ENCODE measurements at places on chromosomes 2 and 18. TPM values are rescaled to one million over a fixed set of nuclear protein-coding genes. Genes with fewer than 3 reads are reported as not detected.
A peak's percentile ranks its signal among the peaks of the same experiment; 100 is the strongest.

DNA sequence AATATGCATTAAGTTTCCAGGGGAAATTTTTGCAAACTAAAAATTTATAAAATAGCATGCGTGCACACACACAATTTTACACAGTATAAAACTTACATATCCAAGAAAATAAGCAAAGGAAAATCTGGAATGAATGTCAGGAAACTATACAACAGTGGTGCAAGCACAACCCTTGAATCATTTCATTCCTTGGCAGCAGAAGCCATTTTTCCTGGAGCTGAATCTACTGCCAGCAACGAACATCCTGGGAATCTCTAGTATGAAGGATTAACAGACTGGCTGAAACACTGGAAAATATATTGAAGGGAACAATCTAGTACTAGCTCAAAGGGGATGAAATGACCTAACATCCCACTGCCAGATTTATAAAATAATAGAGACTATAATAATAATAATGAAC is 235.3 kb downstream of the DYM start:
- no peak overlapping the region for H3K27ac ChIP-seq
- H3K4me1 ChIP-seq = peaks cover 18% of the 10 kb centered on the region
- H3K27me3 ChIP-seq = no peaks in the 10 kb centered on the region

- peaks cover 22% of the 10 kb centered on the region for H3K4me1 ChIP-seq
- H3K4me3 ChIP-seq = no peak overlapping the region
- no peak overlapping the region for H3K27ac ChIP-seq
- H3K27me3 ChIP-seq = no peaks in the 10 kb centered on the region
These were observed 25.7 kb upstream of the RNU4ATAC start for GRCh38 chr2:121505005-121505404.

- no peaks in the 10 kb centered on the region for H3K4me1 ChIP-seq
- no peak for DNase-seq
- H3K4me3 ChIP-seq = no peak overlapping the region
- no peak overlapping the region for H3K27ac ChIP-seq
These were observed 24.2 kb downstream of the XDH start for GRCh38 chr2:31390324-31390723.

DNA sequence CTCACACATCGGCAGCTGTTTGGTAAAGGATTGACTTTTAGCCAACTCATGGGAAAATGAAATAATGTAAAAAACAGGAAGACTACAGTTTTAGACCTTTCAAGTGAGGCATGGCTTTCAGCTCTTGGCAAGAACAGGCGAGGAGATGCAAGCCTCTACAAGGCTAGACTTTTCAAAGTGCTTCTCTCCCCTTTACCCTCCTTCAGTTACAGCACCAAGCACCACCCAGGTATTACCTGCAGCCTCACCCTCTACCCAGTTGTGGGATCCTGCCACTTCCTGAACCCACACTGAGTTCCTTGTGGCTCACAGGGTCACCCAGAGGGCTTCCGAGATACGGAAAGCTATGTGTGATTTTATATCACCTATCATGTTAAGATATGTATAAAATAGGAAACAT is 14.7 kb downstream of the UGT1A10 start:
- H3K27ac ChIP-seq = no peak overlapping the region
- peaks cover 3% of the 10 kb centered on the region for H3K36me3 ChIP-seq
- no peak overlapping the region for H3K4me3 ChIP-seq
- H3K27me3 ChIP-seq = peaks cover 10% of the 10 kb centered on the region
- no peaks in the 10 kb centered on the region for H3K4me1 ChIP-seq
- no peak for DNase-seq

DNA sequence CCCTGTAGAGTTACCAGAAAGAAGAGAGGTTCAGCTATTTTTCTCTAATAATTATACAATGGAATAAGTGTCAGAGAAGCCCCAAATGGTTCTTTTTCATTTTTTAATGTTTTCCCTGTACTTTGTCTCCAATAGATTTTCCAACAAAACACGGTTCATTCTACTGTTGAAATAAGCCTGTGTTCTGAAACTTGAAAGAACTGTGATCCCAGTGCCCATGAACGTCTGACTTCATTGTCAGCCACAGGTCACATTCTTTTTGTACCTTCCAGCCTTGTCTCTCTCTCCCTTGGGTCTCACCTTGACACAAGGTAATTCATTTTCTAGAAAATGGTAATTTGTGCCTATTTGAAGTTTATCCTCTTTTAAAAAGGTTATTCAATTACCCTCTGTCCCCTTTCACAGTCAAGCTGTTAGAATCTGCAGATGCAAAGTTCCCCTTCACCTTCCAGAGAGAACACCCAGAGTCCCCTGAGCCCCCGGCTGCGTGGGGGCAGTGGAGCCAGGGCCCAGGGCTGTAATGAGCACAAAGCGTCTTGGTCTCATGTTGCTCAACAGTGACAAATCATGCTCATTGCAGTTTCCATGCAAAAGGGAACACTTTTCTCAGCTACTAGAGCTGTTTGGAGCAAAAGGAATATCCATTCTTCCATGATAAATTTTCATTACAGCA is 115.2 kb downstream of the SPHKAP start:
- H3K27ac ChIP-seq = no peak overlapping the region
- no peaks in the 10 kb centered on the region for H3K4me1 ChIP-seq
- no peaks in the 10 kb centered on the region for H3K27me3 ChIP-seq
- H3K36me3 ChIP-seq = no peaks in the 10 kb centered on the region
- no peak overlapping the region for H3K4me3 ChIP-seq

- H3K27ac ChIP-seq = peak overlapping the region; percentile 58
- H3K27me3 ChIP-seq = no peaks in the 10 kb centered on the region
- H3K4me3 ChIP-seq = no peak overlapping the region
- DNase-seq = no peak
These were observed 17.2 kb downstream of the MFSD6 start for GRCh38 chr2:190425221-190425866.

DNA sequence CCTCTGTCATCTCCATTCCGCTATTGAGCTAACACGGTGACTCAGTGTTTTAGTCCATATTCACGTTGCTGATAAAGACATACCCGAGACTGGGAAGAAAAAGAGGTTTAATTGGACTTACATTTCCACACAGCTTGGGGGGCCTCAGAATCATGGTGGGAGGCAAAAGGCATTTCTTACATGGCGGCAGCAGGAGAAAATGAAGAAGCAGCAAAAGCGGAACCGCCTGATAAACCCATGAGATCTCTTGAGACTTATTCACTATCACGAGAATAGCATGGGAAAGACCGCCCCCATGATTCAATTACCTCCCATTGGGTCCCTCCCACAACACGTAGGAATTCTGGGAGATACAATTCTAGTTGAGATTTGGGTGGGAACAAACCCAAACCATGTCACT is 22.6 kb upstream of the CXXC1 start:
- peaks cover 11% of the 10 kb centered on the region for H3K4me1 ChIP-seq
- no peak for DNase-seq
- H3K27me3 ChIP-seq = peaks cover 4% of the 10 kb centered on the region
- no peaks in the 10 kb centered on the region for H3K36me3 ChIP-seq
- H3K4me3 ChIP-seq = no peak overlapping the region

- no peak overlapping the region for H3K4me3 ChIP-seq
- DNase-seq = no peak
- H3K27ac ChIP-seq = no peak overlapping the region
- peaks cover 6% of the 10 kb centered on the region for H3K4me1 ChIP-seq
These were observed 103.8 kb downstream of the LAMA3 start for GRCh38 chr18:23793051-23793450.

DNA sequence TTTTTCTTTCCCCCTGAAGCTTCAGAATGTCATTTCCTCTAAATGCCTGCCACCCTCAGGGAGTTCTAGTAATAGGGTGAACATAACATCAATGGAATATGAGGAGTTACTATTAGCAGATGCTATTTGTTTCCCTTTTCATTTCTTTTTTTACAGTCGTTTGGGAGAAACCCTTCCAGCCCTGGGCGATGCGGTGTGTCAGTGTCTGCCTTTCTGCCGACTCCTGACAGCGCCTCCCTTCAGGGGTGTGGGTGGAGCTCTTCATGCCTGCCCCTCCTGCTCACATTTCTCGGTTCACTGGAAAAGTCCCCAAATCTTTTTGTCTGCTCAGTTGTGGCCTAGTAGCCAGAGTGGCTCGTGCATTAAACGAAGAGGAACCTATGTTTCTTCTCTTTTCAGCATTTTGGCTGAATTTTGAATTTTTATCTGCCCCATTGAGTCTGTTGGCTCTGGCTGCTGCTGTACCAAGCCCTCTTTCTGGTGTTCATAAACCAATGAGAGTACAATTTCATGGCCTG is 72.3 kb downstream of the FMNL2 start:
- H3K27ac ChIP-seq = peak overlapping the region; percentile 67
- DNase-seq = peak; percentile 59

DNA sequence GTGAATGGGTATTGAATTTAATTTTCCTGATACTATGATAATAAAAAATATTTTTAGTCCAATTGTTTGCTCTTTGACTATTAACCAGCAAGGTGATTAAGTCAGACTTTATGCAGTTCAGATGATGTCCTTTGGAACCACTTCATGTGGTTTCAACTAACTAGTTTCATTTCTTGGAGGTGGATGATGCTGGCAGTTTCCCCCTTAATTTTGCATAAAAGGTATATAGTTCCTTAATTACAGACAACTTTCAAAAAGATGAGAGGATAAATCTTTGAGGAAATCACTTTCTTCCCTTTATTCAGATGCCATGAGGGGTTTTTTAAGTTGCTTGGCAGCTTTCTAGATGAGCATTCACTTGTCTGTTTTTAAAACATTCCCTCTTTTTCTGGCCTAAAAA is 223.1 kb downstream of the PHLPP1 start:
- peaks cover 10% of the 10 kb centered on the region for H3K4me1 ChIP-seq
- no peak for DNase-seq
- H3K36me3 ChIP-seq = no peaks in the 10 kb centered on the region
- no peaks in the 10 kb centered on the region for H3K27me3 ChIP-seq
- no peak overlapping the region for H3K4me3 ChIP-seq
- H3K27ac ChIP-seq = no peak overlapping the region

- no peaks in the 10 kb centered on the region for H3K36me3 ChIP-seq
- H3K4me3 ChIP-seq = no peak overlapping the region
- H3K27me3 ChIP-seq = no peaks in the 10 kb centered on the region
- no peak for DNase-seq
- H3K27ac ChIP-seq = no peak overlapping the region
- H3K4me1 ChIP-seq = no peaks in the 10 kb centered on the region
These were observed 1295.7 kb downstream of the LRP1B start for GRCh38 chr2:140835079-140835478.

DNA sequence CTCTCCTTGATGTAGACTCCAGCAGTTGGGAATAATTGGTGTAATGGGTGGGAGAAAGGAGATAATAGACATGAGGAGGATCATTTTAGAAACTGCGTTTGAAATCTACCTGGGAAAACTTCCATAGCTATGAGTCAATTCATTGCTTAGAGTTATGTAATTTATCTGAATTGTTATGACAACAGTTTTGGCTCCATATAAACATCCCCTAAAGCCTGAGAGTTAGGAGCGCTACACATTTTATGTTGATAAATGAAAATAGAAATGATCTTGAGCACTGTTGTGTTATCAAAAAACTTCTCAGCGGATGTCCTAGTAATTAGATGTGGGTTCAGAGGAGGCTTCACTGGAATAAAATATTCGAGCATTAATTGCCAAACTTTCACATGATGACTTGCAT is 573.4 kb downstream of the TSN start:
- DNase-seq = no peak
- no peaks in the 10 kb centered on the region for H3K4me1 ChIP-seq
- no peaks in the 10 kb centered on the region for H3K36me3 ChIP-seq
- H3K27ac ChIP-seq = no peak overlapping the region

GRCh38 chr2:142742371-142743214 is 134.9 kb upstream of the KYNU start:
- H3K4me3 ChIP-seq = no peak overlapping the region
- no peak overlapping the region for H3K27ac ChIP-seq
- H3K27me3 ChIP-seq = no peaks in the 10 kb centered on the region
- peaks cover 2% of the 10 kb centered on the region for H3K4me1 ChIP-seq
- H3K36me3 ChIP-seq = no peaks in the 10 kb centered on the region
- DNase-seq = no peak

ACMSD gene
- total RNA-seq = not detected

KLHL41 gene
- not detected for total RNA-seq

COL3A1 gene
- 0.05 TPM for total RNA-seq

CGREF1 gene
- total RNA-seq = 6.4 TPM

AGXT gene
- total RNA-seq = not detected

GLI2 gene
- total RNA-seq = not detected

KLHL29 gene
- total RNA-seq = 2.0 TPM
